NCI-H226 (cell line): ENCODE measurements at places on chromosomes 4 and X.

DNA sequence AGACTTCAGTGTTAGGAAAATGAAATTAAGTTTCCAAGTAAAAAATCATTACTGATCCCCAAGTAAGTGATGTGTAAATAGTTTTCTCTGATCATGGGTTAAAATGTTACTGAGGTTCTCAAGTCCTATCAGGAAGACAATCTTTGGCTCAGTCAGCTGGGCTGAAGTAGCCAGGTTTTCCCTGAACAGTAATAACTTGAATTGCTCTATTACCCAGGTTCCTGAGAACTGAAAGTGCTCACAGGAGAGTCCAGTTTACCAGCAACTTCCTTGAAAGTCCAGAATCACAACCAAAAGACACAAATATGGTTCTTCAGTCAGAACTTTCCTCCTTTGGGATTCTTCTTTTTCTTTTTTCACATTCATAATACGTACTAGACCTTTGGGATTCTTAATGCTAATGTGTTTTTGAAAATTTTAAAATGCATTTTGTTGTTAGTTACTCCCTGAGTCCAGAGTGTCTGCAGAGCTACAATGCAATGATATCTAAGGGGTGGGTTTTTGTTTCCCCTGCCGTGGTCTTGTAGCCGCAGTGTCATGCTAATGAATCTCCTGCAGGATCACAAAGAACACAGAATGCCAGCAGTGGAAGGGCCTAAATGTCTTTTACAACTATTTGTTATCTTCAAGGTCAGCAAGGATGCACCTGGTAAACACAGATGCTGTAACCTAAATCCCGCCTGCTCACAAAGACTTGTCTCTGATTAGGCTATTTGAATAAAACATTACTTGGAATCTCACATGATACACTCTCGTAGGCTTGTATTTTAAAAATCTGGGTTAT is 439.8 kb upstream of the NR3C2 start:
- DNase-seq: no peak

DNA sequence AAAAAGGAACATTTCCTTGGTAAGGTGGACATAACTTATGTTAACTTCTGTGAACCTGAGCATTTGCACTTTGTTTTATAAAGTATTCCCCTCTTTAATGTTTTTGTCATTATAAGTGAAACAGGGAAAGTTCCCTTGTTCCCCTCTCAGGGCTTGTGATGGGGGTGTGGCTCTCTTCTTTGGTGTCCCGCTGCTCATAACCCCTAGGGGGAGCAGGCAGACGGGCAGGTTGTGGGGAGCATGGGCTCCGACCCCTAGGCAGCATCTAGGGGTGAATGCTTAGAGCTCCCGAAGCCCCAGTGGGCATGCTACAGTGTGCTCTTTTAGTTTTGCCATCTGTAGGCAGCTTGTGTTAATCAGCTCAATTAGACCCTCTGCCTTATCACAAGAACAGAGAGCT is 200.4 kb downstream of the DACH2 start:
- DNase-seq: no peak

DNA sequence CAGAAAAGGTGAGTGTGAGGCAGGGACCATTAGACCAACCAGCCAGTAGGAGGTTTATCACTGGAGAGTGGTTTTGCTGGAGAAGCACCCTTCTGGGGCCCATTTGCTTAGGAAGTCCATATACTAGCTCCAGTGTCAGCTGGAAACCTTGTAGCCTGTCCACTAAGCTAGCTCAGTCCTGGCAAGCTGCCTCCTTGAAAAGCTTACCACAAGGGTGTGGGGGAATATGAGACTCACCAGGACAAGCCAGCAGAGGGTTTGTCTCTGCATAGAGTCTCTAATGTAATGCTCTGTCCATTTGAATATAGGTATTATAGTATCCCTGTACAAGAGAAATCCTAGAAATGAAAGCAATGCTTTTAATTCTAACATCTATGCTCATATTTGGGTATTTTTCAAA is 86.3 kb downstream of the FBXL5 start:
- DNase-seq: no peak

GRCh38 chr4:105558277-105558676 is 5.9 kb downstream of the ARHGEF38 start:
- DNase-seq: no peak
